ENCODE measurements at places on chromosomes 4 and X. TPM values are rescaled to one million over a fixed set of nuclear protein-coding genes. Genes with fewer than 3 reads are reported as not detected.

The NSG1 gene
- 0.12 TPM for total RNA-seq

The AR gene
- 0.02 TPM for total RNA-seq

The BMPR1B gene
- total RNA-seq: not detected

The YTHDC1 gene
- 68.9 TPM for total RNA-seq

The CACNA1F gene
- not detected for total RNA-seq

The MAGEA2 gene
- total RNA-seq: 48.1 TPM

The NEIL3 gene
- total RNA-seq: 18.1 TPM

The PAGE2 gene
- not detected for total RNA-seq
